RKO (cell line): ENCODE measurements at places on chromosomes 1 and 21.

- DNase-seq = no peak
Measured at GRCh38 chr21:31999810-32000468, 127.1 kb downstream of the HUNK start.

DNA sequence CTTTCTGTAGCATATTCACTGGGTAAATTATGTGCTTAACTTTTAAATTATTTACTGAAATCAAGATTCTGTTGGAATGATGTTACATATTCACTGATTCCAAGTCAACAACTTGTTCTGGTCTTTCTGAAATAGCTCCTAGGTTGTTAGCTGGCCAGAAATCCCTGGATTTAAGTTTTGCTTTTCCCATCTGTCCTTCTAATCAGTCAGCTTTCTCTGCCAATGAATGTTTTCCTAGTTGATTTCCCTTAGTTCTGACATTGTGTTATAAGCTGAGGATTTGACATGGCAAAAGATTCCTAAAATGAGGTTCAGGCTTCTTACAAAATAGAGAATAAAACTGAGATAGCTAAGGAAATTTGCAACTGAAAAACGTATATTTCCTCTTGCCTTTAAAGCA, 1479.6 kb downstream of the MRPL39 start:
- DNase-seq = no peak

DNA sequence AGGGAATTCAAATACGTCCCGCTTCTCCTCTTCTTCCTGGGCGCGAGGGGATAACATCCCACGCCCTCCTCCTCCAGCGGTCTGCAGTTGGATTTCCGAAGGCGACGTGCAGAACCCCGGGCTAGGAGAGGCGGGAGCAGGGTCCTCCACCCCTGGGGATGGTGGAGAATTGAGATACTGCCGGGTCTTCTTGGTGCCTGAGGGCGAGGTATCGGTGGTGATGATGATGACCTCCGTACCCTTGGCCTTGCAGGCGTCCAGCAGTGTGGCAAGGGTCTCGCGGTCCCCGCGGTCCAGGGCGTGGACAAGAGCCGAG, 3.2 kb upstream of the LIX1L start:
- DNase-seq = no peak

DNA sequence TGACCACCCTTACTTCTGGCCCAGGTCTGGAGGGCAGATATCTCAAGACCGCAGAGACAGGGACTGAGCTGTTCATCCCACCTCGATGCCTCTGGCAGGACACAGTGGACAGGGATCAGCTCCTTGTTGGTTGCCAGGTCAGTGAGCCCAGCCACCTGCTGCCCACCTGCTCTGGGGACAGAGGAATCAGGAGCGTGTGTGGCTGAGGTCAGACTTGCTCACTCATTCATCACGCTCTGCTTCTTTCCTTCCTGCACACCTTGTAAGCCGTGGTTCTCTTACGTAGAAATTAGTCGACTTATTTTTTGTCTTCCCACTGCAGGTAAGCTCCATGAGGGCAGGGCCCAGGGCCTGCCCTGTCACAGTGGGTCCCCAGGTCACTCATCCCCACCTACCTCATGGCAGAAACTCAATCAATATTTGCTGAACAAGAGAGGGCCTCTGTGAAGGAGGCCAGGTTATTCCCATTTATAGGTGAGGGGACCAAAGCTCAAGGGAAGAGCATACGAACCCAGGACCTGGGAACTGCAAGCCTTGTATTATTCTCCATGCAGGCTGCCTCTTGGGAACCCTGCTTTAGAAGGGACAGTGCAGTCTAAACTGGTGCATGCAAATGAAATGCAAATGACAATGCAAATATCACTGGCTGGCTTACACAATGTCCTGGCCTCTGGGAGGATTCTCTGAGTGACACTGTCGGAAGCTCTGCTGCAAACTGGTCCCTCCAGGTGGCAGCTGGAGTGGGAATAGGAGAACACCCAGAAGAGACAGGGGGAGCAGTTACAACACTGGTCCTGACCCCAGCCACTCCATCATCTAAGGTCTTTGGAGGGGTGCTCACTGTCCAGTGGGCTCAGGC, 58.4 kb upstream of the PAX7 start:
- DNase-seq = no peak

- DNase-seq = no peak
Measured at GRCh38 chr1:70909262-70909822, 138.3 kb downstream of the PTGER3 start.
